Heart left ventricle (tissue), 16 donors: ENCODE measurements at places on chromosomes 6 and 20.
A peak's percentile ranks its signal among the peaks of the same experiment; 100 is the strongest.

- peak; percentile 79 for DNase-seq
Measured at GRCh38 chr20:17749978-17750721, 50.4 kb downstream of the BANF2 start.

DNA sequence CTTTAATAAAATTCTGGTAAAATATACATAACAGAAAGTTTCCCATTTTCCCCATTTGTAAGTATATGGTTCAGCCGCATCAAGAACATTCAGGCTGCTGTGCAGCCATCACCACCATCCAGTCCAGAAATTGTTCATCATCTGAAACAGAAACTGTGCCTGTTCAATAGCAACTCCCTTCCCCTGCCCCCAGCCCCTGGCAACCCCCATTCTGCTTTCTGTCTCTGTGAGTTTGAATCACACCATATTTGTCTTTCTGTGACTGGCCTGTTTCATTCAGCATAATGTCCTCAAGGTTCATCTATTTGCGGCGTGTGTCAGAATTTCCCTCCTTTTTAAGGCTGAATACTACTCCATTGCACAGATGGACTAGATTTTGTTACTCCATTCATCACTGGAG is 19.1 kb downstream of the VSTM2L start:
- DNase-seq, result no peak

DNA sequence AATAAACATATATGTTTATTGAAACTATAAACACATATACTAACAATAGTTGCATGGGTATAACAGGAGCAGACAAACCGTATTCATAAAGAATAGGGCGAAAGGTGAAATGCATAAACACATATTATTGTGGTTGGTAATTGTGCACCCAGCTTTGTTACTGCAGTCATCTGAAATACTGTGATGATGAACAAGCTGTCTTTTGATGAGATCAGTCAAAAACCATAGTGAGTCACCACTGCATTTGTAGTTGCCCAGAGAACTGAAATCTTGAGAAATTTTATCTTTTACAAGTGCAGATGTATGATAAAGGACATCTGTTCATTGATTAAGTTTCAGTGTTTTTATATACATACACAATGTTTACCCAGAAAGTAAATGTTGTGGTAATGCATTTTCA is 133.7 kb downstream of the MYO6 start:
- no peak for DNase-seq

- DNase-seq, result no peak
Measured at GRCh38 chr6:159105716-159106115, 60.9 kb upstream of the TAGAP start.

DNA sequence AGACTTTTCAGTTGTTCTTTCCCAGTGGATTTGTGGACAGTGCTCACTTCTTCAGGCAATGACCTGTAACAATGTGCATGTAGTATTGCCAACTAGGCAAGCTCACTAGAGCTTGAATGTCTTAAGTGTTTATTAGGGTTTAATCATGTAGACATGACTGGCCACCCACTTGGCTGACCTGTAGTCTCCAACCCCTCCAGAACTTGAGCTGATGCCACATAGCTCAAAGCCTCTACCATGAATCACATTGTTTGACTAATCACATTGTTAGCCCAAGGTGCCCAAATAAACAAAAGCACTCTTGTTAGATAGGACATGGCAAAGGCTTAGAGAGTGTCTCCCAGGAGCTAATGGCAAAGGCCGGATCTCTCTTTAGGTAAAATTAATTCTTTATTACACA is 272.7 kb downstream of the GRIK2 start:
- DNase-seq, result no peak

GRCh38 chr6:54587277-54587676 is 259.3 kb upstream of the FAM83B start:
- DNase-seq, result no peak

GRCh38 chr6:80104520-80104919 is 2.0 kb upstream of the BCKDHB start:
- no peak for DNase-seq

DNA sequence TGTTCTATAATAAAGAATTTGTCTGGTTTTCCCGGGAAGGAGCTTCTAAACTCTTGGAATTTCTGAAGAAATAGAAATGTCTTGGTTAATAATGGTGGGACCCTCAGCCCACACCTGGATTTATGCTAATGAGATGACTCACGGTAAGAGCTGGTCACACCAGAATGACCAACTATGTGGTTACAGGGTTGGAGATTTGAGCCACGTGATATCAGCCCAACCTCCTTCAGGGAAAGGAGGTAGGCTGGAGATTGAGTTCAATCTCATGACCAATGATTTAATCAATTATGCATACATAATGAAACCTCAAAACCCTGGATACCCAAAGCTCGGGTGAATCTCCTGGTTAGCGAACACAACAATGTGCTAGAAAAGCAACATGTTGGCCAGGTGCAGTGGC is 22.1 kb upstream of the CDKN1A start:
- DNase-seq, result no peak

DNA sequence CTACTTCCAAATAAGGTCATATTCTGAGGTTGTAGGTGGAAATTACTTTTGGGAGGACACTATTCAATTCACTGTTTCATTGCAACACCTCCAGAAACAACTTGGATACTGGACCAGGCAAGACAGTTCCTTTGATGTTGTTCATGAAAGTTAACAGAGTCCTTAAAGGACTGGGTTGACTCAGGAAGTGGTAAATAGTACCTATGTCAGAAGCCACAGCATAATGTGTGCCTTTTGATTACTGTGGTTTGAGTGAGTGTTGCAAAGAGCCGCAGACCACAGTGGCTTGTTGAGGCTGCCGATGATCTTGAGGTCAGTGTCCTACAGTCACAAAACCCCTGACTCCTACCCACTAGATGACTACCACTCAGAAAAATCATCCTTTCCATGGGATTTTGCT is 10.9 kb downstream of the IL20RA start:
- no peak for DNase-seq

- DNase-seq, result no peak
Measured at GRCh38 chr6:139186242-139186641, 51.4 kb downstream of the HECA start.

DNA sequence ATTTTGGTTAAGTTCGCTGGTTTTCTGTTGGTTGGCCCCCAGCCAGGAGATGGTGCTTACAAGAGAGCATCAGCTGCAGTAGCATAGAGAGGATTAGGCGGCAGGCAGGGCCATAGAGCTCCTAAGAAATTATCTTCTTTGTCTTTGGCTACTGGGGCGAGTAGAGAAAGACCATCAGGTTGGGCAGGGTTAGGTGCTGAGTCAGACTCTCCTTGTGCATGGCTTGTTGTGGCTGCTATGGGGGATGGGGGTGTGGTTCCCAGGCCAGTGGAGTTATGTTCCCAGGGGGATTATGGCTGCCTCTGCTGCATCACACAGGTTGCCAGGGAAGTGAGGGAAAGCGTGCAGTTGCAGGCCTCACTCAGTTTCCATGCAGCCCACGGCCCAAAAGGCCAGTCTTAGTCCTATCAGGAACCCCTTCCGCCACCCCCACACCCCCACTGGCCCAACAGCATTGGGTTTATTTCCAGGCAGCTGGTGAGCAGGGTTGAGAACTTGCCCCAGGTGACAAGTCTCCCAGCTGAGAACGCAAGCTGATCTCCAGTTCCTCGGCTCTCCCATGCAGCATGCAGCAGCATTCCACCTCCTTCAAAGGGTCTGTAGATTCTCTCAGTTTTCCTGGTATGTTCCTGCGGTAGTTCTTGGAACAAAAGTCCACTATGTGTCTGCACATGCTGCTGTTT is 243.7 kb downstream of the UTRN start:
- no peak for DNase-seq

DNA sequence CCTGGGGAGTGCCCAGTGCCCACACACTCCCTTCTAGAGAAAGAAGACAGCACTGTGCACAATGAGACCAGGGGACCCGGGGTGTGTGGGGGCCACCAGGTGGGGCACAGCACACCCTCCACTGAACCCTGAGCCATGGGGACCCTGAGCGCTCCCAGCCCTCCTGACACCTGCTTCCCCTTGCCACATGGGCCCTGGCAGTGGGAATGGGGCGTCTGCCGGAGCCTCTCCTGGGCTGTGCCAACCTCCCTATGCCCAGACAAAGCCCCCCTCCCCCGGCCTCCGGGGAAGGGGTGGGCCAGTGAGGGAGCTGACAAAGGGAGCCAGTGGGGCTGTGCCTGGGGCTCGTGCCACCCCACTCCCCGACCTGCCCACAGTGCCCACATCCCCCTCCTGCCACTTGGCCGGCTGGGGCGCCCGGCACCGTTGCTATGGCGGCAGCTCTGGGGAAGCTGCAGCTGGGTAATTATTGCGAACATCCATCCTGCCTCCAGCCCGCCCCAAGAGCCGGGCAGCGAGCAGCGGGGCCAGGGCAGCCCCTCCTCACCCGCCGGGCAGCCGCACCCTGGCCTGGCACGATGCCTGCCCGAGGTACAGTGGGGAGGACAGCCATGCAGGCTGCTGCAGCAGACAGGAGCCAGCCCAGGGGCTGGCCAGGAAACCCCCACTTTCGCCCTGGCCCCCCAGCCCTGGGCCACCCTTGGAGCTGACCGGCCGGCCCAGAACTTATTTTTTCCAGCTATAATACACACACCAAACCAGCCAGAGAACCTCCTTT is 41.9 kb upstream of the NOL4L start:
- DNase-seq, result no peak

GRCh38 chr6:75946146-75946831 is 126.2 kb downstream of the IMPG1 start:
- no peak for DNase-seq

DNA sequence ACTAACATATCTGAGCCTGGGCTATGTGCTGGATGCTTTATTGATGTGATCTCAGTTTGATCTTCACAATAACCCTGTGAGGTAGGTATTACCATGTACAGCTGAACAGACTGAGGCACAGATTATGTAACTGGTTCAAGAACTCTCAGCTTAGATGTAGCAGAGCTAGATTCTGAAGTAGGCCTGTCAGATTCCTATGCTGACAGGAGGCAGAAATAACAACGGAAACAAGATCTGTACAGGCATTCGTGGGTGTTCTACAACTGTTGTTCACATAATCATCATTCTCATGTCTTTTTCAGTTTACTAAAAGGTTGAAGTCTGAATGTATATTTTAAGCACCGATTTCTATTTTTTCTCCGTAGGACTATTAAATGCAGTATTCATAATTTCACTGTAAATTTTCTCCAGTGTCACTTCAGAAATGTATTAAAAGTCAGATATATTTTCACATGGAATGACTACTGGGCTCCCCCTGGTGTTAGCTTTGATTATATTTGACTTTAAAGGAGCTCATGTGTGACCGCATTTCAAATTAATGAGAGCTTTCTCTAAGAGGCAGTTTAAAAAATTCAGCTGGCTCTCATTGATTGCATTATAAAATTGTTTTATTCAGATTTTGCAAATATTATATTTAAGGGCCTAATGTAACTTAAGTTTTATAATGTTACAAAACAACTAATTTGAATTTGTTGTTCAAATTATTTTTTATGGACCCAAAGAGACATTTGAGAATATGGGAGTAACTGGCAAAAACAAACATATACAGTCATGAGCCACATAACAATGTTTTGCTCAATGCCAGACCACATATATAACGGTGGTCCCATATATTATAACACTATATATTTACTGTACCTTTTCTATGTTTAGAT is 36.4 kb upstream of the SLC17A4 start:
- no peak for DNase-seq

DNA sequence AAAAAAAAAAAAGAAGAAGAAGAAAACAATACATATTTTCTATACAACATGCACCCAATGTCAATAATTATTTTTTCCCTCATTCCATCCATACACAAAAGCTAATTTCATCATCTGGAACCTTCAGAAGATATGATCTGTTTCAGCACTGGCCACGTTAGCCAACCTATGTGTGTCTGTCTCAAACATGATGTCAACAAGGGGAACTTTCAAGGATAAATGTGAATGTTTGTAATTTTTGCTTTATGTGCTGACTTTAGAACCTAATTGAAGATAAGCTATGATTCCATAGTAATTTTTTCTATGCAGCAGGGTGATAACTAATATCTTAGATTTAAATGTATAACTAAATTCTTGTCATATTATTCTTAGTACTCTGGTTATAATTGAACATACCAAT is 37.9 kb downstream of the IPCEF1 start:
- no peak for DNase-seq

GRCh38 chr6:89267918-89268317 is 47.2 kb downstream of the GABRR2 start:
- no peak for DNase-seq

DNA sequence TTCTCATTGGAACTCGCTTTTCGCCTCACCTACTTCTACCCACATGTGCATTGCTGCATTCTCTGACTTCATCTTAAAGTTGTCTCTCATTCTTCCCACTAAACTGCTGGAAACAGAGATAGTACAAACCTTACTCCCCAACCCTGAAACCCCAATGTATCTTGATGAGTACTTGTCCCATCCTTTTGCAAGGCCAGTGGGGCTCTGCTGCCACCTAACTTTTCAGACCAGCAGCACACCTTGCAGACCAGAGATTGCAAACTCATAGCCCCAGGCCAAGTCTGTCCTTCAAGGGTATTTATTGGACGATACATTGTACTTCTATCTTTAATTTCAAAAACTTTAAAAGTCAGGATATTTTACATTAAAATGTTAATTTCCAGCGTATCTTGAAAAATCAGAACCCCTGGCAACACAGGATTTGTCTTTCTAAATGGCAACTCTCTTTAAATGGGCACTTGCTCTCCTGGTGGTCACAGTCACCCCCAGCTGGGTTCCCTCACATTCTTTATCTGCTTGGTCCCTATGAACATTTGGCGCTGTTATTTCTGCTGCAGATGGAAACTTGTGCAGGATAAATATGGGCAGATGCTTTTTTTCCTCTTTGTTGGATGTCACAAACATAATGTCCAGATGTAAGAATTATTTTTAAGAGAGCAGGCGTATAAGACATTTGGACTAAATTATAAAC is 83.9 kb downstream of the SOD2 start:
- DNase-seq, result no peak

GRCh38 chr20:57734754-57735153 is 24.9 kb upstream of the PMEPA1 start:
- no peak for DNase-seq

DNA sequence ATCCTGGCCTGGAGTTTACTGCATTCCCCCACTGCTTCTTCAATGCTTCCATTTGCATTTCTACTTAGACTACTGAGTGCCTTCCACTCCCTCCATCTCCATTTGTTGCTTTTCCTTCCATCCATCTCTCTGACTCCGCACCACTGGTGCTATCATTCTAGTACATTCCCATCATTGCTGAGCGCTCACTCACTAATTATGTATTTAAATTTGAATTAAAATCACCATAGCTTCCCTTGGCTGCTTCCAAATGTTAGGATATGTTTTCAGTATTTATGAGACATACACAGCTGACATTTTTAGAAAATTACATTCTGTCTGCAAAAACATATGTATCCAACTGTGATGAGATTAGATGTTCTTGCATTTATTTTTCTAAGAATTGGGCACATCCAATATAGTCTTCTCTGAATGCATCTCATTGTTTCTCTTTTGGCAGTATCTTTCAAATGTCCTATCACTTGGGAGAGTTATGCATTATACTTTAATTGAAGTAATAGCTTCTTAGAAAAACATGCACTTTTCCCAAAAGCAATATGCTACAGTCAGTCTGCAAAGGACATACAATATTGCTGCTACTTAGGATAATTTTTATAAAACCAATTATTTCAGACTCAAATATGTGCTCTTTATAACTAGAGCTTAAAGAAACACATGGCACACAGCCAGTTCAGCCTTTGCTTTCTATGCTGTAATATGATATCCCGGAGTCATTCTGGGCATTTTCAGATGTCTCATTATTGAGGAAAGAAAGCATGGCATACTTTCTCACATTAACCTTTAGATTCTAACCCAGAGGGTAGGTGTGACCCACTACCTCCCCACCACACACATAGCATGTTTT is 12.1 kb upstream of the COL21A1 start:
- DNase-seq, result no peak
